H7 (cell line): ENCODE measurements at places on chromosomes 2 and 18.

- peak; percentile 18 for DNase-seq
These were observed 84.7 kb upstream of the TMEM200C start for GRCh38 chr18:5979971-5980457.

GRCh38 chr18:39435209-39435608 is 1869.6 kb upstream of the CELF4 start:
- no peak for DNase-seq

DNA sequence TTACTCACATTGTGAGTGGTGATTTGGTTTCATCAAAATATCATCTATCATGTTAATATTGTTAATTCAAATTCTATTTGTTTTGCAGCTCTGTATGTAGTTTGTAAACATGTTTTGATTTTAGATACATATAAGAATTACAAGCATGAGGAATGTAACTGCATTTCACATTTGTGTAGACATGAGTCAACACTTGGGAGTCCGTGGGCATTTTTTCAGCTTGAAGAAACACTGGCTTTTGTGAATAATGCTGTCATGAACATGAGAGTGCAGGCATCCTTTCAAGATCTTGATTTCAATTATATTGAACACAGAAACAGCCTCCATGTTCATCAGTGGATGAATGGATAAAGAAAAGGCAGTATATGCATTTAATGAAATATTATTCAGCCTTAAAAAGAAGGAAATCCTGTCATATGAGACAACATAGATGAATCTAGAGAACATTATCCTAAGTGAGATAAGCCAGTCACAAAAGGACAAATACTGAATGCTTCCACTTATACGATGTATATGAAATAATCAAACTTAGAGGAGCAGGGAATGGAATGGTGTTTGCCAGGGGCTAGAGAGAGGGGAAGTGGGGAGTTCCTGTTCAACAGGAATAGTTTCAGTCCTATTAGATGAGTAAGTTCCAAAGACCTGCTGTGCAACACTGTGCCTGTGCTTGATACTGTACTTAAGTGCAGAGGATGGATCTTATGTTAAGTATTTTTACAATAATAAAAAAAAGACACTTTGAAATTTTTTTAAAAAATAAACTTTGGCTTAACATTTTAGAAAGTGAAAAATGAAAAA is 194.9 kb downstream of the LRATD1 start:
- no peak for DNase-seq

DNA sequence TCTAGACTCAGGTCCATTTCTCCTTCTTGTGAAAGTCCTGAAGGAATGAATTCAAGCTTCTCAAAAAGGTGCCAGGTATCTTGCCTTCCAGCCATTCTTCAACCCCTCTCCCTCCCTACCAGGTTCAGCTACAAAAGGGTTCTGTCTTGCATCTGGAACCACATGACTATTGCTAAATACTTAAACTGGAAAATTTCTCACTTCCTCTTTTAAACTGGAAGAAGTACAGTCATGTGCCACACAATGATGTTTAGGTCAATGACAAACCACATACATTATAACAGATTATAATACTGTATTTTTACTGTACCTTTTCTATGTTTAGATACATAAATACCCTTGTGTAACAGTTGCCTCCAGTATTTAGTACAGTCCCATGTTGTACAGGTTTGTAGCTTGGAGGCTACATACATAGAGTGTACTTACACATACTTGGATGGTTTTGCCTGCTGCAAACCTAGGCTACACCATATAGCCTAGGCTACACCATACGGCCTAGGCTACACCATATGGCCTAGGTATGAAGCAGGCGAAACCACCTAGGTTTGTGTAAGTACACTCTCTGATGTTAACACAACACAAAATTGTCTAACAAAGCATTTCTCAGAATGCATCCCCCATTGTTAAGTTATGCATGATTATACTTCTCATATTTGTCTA is 142.0 kb upstream of the DNMT3A start:
- no peak for DNase-seq

- DNase-seq, result no peak
These were observed 101.3 kb upstream of the NDUFV2 start for GRCh38 chr18:9001209-9001608.

DNA sequence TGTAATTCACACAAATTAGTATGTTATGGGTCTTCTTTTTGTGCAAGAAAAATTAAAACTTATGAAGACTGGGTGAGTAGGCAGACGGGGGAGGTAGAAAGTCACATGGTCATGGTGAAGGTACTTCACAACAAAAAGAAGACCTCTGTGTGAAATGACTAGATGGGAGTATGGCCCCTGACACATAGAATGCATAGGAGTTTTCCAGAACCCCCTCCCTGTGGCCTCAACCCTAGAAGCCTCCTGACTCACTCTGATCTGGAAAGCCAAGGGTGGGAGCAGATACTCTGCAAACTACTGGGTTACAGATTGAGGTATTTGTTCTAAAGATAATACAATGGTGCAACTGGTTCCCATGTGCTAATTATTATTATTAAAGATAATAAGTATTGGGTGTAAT is 23.2 kb downstream of the SATB2 start:
- DNase-seq, result no peak

DNA sequence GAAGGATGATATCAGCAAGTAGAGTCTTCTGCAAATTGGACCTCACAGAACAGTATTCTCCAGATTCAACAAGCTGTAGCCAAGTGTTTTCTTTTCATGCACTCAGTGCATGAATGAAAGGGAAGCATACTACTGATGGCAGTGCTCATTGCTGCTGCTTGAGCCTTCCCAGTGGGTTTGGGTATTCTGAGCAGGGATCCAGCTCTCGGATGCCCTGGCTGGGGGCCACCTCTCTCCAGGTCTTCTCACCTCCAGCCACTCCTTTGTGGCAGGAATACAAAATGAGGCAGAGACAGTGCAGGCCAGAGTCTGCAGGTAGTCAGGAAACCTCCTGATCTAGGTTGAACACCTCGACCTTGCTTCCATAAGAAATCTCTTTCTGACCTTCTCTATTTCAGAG is 390.4 kb upstream of the CELF4 start:
- no peak for DNase-seq
